ENCODE measurements at places on chromosomes 1 and 21.

GRCh38 chr1:76210160-76210559 is 135.6 kb downstream of the ST6GALNAC3 start:
- DNase-seq = no peak

- no peak for DNase-seq
These were observed 240.8 kb upstream of the FGGY start for GRCh38 chr1:59055908-59056719.

DNA sequence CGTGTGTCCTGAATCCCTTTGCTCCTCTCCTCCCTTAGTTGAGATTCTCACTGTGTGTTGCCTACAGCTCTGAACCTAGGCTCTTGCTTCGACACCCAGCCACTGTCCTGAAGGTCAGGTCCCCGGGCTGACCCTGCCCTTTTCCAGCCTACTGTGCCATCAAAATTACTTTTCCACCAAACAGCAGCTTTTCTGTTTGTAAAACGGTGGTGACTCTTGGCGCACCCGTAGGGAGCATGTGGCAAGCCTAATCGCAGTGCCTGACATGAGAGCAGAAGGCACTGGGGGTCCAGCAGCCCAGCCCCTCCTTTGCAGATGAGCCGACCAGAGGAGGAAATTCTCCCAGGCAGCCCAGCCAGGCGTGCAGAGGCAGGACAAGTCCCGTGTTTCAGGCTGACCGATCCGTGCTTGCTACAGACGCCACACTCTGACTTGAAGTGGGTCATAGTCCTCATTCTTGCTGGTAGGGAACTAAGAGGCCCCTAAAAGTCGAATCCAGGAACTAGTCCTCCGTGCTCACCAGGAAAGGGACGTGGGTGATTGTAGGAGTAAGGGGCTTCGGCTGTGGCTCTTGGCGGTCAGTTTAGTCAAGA is 6.8 kb downstream of the GPR137B start:
- no peak for DNase-seq

GRCh38 chr1:51000160-51000559 is 30.1 kb downstream of the CDKN2C start:
- DNase-seq = no peak
